ENCODE measurements at places on chromosomes 6 and 20.

DNA sequence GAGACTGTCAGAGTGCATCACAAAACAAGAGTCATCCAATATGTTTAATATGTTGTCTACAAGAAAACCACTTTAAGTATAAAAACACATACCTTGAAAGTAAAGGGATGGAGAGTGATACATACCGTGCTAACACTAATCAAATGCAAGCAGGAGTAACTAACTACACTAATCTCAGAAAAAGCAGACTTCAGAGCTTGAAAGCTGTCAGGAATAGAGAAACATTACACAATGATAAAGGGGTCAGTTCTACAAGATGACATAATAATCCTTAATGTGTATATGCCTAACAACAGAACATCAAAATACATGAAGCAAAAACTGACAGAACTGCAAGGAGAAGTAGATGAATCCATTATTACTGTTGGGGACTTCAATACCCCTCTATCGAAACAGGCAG, 59.7 kb upstream of the SMIM29 start:
- DNase-seq: no peak

DNA sequence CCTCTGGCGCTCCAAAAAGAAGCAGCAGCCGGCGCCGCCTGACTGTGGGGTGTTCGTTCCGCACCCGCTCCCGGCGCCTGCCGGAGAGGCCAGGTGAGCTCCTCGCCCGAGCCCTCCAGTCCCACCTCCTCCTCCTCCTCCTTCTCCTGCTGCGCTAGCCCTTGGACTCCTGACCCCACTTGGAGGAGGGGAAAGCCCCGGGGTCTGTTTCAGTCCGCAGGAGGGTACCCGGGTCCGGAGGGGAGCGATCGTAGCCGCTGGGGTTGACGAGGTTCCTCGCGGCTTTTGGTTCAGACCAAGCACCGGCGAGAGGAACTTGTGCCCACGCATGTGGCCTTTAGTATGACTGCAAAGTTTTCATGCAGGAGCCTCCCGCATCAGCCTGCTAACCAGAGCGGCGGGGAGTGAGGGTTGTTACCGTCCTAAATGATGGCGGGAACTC, 493 bp downstream of the CRYBG1 start:
- peak; percentile 9 for DNase-seq

DNA sequence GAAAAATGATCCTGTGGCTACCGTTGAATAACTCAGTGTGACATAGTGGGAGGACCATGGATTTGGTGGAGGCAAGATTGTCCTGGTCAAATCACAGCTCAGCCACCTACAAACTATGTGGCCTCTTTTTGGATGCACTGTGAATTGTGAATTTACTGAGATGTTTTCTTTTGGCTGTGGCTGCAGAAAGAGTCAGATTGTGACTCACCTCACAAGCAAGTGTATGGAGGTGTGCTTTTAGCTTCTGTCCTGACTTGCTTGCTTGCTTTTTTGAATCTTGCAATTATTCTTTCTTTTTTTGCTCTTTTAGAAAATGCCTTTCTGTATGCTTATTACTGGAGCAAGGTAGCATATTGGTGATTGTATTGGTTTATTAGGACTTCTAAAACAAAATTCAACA, 122.9 kb upstream of the FOXO3 start:
- DNase-seq: no peak

GRCh38 chr6:1287103-1287591, 24.8 kb upstream of the FOXQ1 start:
- no peak for DNase-seq

GRCh38 chr6:34273242-34273805, 24.5 kb upstream of the SMIM29 start:
- no peak for DNase-seq

- DNase-seq: no peak
These were observed 191.0 kb upstream of the MMS22L start for GRCh38 chr6:97473979-97474378.

DNA sequence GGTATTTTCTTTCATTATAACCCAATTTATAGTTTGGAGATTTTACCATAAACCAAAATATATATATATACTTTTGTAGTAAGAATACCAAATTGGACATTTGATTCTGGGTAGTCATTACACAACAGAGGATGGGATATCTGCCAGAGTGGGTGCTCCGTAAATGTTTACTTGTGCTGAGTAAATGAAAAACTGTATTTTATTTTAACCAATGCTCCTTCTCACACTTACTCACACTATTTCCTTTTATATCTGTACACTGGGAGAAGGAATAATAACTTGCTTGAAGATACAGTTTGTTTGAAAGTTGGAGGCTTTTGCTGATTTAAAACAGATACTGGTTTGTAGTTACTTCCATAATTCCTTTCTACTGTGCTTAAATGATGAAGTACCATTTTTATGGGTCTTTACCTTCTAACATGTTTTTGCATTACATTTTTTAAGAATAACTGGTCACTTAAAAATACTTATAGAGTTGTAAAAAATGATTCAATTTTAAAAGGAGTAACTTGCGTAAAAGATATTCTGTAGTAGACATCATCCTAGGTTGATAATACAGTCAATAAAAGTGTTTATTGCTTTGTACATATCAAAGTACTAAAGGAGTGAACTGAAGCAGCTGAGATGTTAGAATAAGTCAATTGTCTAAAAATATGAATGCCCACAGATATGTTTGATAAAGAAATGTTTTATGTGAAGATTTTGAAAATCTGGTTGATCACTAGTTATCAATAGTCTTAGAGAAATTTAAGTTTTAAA, 411.7 kb downstream of the UTRN start:
- no peak for DNase-seq

DNA sequence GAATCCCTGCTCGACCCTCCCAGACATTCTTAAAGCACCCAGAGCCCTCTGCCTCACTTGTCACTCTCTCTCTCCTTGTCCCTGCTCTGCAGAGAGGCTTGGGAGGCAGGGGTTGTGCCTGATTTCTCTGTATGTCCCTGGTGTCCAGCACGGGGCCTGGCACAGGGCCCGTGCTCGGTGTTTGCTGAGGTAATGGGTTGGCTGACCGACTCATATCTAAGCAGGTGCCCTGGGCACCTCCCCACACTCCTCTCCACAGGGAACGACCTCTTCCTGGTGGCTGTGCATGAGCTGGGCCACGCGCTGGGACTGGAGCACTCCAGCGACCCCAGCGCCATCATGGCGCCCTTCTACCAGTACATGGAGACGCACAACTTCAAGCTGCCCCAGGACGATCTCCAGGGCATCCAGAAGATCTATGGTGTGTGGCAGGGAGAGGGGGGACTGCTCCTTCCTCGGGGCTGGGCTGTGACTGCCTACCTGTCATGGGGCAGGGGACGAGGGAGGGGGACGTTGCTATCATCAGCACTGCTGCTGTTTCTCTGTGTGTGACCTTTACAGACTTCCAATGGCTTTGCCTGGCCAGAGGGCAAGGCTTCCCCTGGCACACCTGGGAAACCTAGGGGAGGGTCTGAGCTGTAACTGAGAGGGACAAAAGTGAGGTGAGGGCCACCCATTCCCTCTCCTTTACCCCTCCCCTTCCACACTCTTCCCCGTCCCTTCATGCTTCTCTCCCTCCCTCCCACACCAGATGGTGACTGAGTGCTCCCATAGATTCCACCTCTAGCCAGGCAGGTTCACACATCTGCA, 14.2 kb downstream of the MMP24OS start:
- no peak for DNase-seq

DNA sequence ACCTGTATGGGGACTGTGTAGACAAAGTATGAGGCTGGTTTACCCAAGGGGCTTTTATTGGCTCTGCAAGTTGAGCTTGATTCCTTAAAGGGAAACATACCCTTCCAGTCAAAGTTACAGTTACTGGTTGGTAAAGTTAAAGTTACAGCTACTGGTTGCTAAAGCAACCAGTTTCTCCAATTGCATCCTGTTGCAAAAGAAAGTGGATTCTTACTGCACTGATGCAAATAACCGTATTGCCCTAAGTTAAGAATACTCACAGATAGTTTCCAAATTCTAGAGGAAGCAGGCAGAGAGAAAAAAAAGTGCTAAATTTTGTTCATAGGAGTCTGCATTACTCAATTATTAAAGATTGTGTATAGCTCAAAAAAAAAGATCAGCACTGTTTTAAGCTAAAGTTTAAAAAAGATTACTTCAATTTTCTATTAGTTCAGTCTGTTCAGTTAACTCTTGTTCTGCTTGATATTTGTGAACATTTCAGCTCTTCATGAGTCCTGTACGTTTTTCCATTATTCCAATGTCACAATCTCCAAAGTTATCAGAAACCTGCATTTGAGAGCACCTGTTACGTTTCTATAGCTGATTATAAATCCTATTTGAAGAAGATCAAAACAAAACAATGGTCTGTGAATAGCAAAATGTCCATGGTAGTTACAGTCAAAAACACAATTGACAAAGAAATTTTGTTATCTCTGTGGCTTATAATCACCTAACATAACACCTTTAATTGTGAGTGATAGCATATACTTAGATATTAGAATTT, 8.6 kb upstream of the IL22RA2 start:
- DNase-seq: no peak

DNA sequence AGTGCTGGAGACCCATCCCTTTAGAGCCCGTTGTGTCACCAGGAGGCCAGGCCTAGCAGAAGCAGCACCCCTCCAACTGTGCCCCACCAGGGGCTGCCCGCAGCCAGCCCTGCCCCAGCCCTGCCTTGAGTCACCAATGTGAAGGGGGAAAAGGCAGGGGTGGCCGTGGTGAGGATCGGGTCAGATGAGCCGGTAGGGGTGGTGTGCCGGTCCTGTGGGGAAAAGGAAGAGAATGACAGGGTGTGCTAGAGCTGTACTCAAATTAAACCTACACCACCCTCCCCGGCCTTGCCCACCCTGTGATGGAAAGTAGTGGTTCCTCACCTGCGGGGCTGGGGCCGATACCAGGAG, 3.1 kb downstream of the SAPCD1 start:
- DNase-seq: no peak

- DNase-seq: no peak
These were observed 244.8 kb upstream of the TENT5A start for GRCh38 chr6:81997090-81997926.

GRCh38 chr6:30102970-30103871, 9.7 kb downstream of the TRIM31 start:
- peak; percentile 89 for DNase-seq

DNA sequence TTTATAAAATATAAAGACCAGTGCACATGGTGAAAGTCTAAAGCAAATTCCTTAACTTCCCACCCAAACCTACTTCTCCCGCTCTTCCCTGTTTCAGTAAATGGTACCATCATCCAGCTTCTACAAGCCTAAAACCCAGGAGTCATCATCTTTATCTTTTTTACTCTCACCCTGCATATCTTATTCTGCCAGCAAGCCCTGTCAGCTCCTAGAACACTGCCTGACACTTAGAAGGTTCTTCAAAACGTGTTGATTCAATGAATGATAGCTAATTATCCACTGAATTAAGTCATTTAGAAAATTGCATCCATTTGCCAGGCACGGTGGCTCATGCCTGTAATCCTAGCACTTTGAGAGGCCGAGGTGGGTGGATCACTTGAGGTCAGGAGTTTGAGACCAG, 185.7 kb downstream of the TFAP2B start:
- DNase-seq: no peak

GRCh38 chr20:64189530-64189966, 25.3 kb downstream of the MYT1 start:
- DNase-seq: no peak

- DNase-seq: no peak
These were observed 37.4 kb downstream of the VEGFA start for GRCh38 chr6:43807228-43808061.

GRCh38 chr20:63098195-63098810, 91.5 kb upstream of the BHLHE23 start:
- peak; percentile 1 for DNase-seq

DNA sequence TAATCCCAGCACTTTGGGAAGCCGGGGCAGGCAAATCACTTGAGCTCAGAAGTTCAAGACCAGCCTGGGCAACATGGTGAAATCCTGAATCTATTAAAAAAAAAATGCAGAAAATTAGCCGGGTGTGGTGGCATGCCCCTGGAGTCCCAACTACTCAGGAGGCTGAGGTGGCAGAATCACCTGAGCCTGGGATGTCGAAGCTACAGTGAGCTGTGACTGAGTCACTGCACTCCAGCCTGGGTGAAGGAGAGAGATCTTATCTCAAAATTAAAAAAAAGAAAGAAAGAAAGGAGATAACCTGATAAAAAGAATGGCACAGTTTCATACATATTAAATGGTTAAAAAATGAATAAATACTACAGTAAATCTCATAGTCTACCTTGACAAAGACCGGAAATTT, 123.6 kb upstream of the TNFAIP3 start:
- no peak for DNase-seq

DNA sequence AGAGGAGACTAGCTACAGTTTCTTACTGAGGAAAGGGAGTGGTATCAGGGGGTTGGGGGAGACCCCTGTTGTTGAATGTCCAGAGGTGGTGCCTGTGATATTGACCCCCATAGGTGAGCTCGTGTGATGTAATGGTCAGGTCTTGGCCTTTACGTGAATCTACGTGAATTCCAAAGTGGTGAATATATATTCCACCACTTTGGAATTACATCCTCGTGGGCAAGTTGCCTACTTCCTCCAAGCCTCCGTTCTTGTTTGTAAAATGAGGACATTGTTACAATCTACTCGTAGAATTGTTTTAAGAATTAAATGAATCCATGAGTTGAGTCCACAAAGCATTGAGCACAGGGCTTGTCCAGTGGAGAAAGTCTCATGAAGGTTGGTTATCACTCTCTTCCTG, 47.3 kb downstream of the TSHZ2 start:
- no peak for DNase-seq

DNA sequence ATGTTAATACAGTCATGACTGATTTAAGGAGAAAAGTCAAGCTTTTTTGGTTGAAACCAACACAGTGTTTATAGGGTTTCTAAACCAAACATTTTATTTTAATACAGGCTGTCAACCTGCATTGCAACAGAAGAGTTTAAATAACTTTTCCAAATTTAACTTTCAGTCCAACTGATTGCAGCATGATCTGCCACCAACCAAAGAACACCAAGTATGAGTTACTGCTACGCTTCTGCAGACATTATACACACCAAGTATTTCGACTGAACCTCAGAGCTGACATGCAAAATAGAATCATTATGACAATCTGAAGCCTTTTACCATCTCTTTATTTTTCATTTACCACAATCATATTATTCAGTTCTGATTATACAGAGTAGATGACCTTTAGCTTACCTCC, 151.2 kb upstream of the DST start:
- DNase-seq: no peak

DNA sequence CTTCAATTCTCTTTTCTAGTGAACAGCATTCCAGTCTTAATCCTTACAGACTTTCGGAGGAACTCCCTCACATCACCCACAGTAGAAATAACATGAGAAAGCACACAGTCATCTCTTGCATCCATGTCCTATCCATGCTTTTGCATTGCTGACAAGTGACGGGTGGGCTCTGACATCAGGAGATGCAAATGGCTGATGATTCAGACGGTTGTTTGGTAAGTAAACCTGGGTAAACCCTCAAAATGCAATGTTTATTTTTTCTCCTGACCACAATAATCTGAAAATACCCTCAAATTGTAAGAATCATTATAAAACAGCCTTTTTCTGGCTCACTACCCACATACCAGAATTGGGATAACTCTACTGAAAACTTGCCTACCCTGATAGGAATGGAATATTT, 792.0 kb downstream of the MAFB start:
- DNase-seq: no peak
